ENCODE measurements at places on chromosomes 7 and 10.

DNA sequence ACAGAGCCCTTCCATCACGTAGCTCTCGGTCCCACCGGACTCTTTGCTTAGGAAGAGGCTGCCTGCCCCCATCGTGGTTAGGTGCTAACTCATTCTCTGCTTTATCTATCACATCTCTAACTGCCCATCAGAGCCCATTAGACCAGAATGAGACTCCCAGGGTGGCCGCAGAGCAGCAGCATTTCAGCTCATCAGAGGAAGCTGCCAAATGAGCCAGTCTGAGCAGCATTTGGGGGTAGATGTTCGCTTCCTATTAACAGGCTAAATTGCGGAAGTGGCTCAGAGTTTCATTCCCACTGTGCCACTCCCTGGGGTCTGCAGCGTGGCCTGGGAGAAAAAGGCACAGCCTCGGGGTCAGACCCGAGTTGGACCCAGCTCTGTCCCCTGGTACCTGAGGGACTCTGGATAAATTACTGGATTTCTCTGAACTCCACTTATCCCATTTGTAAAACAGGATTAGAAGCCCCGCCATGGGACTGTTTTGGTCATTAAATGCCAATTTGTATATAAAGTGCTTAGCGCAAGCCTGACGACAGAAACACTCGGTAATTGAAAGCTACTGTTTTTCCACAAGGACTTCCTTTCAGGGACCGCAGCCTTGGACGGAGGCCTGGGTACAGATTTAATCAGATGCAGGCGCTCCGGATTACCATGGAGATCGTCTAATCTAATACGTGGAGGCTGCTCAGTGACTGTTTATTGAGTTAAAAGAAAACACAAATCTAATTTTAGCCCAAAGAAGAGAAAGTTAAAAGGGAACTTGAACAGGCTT lies 73.8 kb upstream of the PRLHR start:
- DNase-seq: no peak

GRCh38 chr10:44198096-44198779 lies 186.7 kb downstream of the CXCL12 start:
- DNase-seq: no peak

- DNase-seq: no peak
Measured at GRCh38 chr10:32889631-32890212, 68.3 kb downstream of the ITGB1 start.

GRCh38 chr10:79947083-79947415 lies 1.9 kb downstream of the SFTPD start:
- DNase-seq: peak; percentile 40

DNA sequence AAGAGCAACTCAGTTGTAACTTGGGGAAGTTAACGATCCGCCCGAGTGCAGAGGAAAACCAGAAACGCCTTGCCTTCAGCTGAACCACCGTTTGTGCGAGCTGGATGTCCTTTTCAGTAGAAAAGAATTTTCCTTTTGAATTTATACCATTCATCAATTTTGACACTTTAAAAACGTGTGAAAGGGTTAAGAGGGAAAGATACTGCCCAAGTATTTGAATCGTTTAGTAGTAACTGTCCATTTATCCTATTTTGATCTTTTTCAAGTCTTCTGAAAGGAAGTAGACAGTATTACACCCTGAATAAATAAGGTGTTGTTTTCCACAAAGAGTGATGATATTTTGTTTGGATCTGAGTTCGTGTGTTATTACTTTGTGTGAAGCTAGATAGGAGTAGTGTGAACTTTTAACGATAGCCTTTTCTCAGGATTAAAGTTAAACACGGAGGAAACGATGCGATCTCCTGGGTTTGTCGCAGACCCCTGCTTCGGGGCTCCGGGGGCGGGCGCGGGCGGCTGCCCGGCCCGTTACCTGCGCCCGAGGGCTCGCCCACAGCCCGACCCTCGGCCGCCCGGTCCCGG lies 830 bp upstream of the BMI1 start:
- DNase-seq: peak; percentile 62

All from activated CD4-positive, alpha-beta T cell treated with anti-CD3 and anti-CD28 coated beads, Interleukin-2, amount 10 ng/mL, durations not matched to agents 24 days and 14 days (primary cell).